ENCODE measurements at places on chromosomes 7 and 10.
A peak's percentile ranks its signal among the peaks of the same experiment; 100 is the strongest.

DNA sequence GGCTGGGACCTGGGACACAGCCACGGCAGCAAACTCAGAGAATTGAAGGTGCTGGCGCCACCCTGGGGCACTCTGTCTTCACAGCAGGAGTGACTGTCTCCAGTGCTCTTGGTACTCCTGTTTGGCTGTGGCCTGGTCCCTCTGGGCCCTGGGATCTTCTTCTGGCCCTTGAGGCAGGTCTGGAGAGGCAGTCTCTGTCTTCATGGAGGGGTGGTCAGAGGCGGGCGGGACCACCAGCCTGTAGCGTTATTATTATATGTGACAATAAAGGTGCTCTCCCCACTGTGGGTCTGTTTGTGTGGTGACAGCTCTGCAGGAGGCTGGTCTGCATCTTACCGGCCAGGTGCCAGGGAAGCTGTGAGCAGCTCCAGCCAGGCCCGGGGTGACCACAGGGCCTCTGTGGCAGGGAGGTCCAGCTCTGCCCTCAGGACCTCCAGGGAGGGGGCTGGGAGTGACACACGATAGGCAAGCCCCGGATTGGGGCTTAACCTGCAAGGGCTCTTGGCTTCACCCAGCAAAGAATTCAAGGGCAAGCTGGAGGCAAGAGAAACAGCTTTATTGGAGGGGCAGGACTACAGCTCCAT is 70.3 kb downstream of the MYL10 start:
- DNase-seq, result no peak

DNA sequence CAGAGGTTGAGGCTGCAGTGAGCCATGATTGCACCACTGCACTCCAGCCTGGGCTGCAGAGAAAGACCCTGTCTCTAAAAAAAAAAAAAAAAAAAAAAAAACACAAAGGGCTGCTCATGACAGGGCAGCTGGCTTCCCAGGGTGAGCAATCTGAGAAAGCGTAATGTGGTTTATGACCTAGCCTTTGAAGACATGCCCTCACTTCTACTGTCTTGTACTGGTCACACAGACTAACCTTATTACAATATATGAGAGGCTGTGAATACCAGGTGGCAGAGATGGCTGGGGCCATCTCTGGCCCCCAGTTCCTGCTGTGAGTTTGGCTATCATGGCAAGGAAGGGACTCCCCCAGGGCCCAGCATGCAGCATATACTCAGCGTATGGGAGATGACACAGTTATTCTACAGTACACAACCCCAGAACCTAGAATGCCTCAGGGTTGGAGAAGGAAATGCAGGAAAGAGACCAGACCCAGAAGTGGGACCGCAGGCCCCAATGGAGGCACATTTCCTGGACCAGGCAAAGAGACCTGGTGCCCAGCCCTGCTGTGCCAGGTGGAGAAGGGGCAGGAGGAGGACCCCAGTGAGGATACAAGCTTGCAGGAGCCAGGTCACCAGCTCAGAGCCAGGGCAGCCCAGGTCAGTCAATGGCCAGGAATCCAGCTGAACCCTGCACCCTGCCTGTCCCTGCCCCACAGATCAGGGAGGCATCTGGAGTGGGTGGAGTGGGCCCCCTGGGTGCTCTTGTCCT is 26.3 kb downstream of the NPTX2 start:
- no peak for DNase-seq

DNA sequence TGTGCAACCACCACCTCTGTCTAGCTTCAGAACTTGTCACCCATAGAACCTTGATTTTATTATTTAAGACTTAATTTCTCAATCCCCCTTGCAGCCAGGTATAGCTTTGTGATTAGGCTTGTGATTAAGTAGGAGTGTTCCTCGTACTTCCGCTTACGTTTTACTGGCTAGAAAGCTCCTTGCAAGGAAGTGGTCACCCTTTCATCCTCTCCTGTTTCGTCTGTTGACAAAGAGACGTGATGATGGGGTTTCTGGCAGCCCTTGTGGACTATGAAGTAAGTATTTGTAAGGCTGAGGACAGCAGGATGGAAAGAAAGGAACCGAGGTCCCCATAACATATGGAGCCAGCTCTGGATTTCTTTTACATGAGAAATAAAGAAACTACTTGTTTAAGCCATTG is 86.5 kb upstream of the KDM7A start:
- peak; percentile 41 for DNase-seq

DNA sequence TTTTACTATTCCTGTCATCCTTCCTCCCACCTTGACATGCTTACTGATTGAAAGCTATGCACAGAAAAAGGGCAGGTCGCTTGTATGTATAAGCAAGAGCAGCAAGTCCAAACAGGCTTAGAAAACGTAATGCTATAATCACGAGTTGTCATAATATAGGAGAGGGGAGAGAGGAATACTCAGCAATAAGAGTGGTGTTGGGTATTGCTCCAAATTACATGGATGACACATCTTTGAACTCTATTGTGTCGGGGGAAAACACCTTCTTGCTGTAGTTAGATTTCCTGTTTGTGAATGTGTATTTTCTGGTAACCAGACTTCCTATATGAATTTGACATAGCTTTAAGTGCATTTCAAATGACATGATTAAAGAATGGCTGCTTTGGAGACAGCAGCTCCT is 7.5 kb downstream of the MET start:
- DNase-seq, result no peak

DNA sequence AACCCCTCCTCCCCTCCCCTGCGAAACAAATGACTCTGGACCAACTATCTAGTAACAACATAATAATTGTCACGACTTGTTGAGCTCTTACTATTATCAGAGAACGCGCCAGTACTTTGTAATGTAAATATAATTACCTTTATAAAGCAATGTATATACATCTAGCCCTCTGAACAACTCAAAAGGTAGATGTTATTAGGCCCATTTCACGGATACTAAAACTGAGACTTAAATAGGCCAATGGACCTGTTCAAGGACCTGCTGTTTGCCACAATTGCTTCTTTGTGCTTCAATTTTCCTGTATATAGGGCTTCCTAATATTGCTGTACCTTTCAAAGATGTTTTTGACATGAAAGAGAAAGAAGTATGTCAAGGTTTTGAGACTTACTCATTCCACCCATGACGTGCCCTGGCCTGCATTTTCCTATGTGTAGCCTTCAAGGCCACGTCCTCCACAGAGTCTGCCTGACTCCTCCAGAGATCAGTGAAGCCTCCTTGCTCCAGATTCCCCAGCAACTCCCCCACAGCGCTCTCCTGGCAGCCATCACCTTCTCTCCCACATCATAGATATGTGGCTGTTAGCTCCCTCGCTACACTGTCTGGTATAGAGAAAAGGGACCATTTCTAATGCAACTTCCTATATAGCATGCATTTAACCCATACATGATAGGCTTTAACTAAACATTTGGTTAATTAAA is 156.6 kb downstream of the SKIDA1 start:
- no peak for DNase-seq

Data from CD8-positive, alpha-beta T cell (primary cell).